Glutamatergic neuron (in vitro differentiated cells): ENCODE measurements at places on chromosomes 2 and 18.

GRCh38 chr2:16124881-16125613 lies 184.7 kb downstream of the MYCN start:
- DNase-seq: no peak

- DNase-seq: peak; percentile 7
Measured at GRCh38 chr2:239940861-239941570, 84.1 kb downstream of the NDUFA10 start.

GRCh38 chr2:96733931-96734330 lies 5.9 kb downstream of the LMAN2L start:
- no peak for DNase-seq

GRCh38 chr2:229646186-229646723 lies 68.1 kb downstream of the DNER start:
- no peak for DNase-seq

GRCh38 chr2:46700435-46700834 lies 215.2 kb downstream of the MCFD2 start:
- DNase-seq: no peak

- no peak for DNase-seq
Measured at GRCh38 chr2:84849271-84849952, 31.5 kb downstream of the TRABD2A start.

DNA sequence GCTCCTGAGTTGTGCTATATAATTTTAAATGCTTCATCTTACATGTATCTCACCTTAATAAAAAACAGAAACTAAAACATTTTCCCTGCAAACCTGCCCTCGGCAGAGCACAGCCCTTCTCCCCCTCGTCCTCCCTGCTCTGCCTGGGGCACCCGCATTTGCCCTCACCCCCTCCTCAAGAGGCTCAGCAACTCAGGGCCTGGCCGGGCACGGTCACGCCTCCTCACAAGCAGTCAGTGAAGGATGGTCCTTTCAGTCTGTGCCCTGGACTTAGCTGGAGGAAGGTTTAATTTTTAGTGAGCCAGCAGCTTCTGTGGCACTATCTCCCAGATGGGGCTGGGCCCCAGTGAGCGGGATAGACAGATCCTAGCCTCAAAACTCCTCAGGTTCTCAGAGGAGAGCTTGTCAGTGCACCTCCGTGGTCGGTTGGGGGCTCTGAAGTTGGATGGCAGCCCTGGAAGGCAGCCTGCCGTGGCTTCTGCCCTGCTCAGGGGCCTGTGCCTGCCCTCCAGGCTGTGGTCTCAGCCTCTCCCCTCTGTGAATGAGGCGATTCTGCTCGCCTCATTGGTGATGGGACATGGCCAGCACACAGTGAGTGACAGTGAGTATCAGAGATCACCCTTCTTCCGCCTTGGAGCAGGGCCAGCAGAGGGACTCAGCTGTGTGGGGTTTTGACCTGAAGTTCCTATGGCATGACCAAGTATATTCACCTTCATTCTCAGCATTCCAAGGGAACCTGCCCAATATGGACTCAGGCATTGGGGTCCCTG lies 56.3 kb upstream of the AFF3 start:
- no peak for DNase-seq

GRCh38 chr18:5444269-5444668 lies 99.5 kb downstream of the EPB41L3 start:
- DNase-seq: no peak

DNA sequence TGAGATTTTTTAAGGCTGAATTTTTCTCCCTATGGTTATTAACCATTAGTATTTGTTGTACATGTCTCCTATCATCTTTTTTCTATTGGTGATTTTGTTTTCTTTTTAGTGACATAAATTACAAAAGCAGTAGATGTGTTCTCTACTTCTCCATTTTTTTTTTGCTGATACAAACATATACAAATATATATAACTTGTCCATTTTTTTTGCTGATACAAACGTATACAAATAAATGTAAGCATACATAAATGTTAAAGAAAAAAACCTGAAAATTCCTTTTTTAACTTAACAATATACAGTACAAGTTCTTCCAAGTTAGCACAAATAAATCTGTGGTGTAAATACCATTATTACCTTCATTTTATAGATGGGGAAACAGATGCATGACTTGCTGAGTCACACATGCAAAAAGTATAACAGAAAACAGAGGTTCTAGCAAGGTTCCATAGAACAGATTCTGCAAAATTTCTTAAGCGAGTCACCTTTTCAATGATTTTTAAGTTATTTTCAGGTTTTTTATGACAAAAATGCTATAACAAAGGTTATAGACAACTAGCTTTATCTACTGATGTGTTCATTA lies 2.1 kb downstream of the MSGN1 start:
- DNase-seq: no peak

- no peak for DNase-seq
Measured at GRCh38 chr2:128324008-128324896, 5.6 kb upstream of the HS6ST1 start.

DNA sequence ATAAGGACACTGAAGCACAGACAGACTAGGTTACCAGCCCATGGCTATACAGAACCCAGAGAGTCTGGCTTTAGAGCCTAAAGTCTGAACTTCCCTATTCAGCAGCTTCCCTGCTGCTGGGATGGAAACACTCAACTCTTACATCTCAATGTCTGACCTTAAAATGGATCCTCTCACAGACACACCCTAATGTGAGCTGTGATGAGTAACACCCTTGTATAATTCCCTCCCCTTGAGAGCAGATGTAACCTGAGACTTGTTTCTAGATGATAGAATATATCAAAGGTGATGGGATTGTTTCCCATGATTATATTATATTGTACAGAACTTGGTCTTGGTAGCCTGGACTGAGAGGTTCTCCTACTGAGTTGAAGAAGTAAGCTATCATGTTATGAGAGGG lies 577.1 kb upstream of the KLHL29 start:
- DNase-seq: no peak

- DNase-seq: no peak
Measured at GRCh38 chr2:214651451-214651850, 158.0 kb downstream of the BARD1 start.

- no peak for DNase-seq
Measured at GRCh38 chr2:112811841-112812306, 24.7 kb downstream of the IL1B start.

GRCh38 chr18:34710458-34710914 lies 388 bp downstream of the DTNA start:
- DNase-seq: no peak

DNA sequence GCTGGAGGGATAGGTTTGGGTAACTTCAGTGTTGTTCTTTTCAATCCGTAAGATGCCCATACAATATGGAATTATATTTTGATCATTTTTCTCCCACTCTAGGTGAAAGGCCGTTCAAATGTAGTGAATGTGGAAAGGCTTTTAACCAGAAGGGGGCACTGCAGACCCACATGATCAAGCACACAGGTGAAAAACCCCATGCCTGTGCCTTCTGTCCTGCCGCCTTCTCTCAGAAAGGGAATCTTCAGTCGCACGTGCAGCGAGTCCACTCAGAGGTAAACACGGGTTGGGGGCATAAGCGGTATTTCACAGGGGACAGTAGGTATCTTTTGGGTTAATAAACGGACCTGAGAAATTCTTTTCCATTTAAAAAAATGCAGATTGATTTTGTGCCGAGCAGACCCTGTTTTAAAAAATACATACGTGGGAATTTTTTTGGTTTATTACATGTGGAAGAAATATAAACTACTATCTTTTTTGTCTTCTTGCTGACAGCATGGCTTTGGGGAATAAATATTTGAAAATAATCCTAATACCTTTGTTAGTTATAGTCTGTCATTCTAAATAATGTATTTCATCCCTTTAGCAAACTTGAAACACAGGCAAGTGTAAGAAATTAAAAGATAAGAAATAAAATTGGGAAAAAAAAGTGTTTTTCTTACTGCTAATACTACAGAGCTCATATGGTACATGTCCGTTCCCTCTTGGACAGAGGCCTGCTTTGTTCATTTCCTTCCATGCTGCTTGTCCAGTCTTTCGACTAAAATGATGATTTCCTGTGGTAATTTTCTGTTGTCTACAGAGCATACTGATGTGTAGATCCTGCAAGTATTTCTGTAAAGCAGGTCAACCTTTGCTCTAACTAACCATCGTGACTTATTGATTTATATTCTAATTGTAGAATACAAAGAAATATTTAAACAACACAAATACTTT lies 53.3 kb downstream of the ZNF236 start:
- DNase-seq: peak; percentile 63

DNA sequence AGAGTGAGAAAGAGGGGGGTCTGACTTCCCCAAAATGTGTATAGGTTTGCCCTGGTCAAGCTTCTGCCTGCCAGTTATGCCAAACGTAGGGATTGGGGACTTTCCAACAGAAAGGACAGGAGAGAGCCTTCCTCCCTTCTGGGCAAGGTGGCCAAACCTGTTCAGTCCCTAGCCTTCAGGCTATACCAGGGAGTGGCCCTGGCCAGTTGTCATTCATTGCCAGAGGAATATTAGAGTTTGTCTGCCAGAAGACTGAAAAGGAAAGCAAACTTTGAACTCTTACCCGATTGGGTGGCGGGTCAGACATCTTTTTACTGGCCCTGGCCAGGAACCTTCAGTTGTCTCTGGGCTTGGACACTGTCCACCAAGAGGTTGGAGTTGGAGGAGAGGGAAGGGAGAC lies 22.1 kb downstream of the RAB3GAP1 start:
- DNase-seq: no peak

DNA sequence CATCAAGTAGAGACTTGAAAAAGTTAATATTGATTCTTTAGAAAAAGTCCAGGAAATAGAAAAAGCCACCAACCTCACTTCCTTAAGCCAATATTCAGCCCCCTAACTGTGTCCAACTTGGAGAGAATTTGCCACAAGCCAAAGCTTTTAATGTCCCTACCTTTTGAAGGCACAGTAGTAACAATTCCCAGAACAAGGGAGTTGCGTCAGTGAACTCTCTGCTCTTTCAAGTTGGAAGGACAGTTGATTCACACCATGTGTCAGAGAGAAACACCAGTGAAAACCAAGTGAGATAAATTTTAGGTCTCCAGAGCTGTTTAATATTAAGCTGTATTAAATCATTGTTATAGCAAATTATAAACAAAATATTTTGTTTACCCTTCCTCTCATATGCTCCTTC lies 66.1 kb downstream of the EXOC6B start:
- DNase-seq: no peak

DNA sequence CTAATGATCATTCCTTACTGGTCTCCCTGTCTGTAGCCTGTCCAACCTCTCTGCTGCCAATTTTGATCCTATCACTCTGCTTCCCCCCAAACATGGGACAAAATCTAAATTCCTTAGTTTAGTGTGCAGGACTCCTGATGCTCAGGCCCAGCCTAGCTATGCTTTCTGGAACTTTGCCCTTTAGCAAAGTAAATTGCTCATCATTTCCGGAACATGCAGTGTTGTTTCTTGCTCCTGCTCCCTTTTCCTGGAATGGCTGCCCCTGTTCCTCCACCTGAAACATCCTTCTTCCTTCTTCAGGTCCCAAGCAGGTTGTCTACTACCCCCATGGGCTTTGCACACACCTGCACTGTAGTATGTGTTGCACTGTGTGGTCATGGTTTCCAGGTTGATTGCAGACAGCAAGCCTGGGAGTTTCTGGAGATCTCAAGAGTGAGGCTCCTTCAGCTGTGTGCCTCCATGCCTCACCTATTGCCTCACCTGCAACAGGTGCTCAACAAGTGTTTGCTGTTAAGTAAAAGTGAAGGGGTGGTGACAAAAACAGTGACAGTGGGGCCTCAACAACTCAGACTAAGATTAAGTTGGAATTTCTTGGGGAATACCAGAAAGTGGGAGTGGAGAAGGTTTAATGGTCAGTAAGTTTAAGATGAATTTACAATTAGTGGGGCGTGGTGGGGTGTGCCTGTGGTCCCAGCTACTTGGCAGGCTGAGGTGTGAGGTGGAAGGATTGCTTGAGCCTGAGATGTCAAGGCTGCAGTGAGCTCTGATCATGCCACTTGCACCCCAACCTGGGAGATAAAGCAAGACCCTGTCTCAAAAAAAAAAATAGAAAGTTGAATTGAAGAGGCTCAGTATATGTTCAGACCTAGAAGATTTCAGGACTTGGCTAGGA lies 120.0 kb downstream of the DNAH6 start:
- DNase-seq: no peak

- no peak for DNase-seq
Measured at GRCh38 chr2:173791502-173791901, 173.7 kb downstream of the SP3 start.
